ENCODE measurements at places on chromosomes 11 and 22.
A peak's percentile ranks its signal among the peaks of the same experiment; 100 is the strongest.

- DNase-seq, result peak; percentile 34
Measured at GRCh38 chr11:3855808-3856491, 486 bp downstream of the STIM1 start.

DNA sequence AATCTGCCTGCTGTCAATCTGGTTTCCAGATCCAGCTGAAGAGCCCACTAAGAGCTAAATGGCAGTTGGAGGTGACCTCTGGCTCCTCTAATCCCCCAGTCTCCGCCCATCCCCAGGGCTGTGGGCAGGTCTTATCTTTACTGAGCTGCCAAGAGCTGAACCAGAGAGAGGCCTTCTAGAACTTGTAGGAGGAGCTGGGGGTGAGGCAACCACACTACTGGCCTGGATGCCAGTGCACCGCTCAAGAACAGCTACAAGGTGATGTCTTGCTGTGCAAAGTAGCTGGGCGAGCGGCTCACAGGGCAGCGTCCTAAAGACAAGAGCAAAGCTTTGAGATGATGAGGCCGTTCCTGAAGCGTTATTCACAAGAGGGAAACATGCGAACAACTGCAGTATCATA is 374.6 kb downstream of the CTTN start:
- no peak for DNase-seq

DNA sequence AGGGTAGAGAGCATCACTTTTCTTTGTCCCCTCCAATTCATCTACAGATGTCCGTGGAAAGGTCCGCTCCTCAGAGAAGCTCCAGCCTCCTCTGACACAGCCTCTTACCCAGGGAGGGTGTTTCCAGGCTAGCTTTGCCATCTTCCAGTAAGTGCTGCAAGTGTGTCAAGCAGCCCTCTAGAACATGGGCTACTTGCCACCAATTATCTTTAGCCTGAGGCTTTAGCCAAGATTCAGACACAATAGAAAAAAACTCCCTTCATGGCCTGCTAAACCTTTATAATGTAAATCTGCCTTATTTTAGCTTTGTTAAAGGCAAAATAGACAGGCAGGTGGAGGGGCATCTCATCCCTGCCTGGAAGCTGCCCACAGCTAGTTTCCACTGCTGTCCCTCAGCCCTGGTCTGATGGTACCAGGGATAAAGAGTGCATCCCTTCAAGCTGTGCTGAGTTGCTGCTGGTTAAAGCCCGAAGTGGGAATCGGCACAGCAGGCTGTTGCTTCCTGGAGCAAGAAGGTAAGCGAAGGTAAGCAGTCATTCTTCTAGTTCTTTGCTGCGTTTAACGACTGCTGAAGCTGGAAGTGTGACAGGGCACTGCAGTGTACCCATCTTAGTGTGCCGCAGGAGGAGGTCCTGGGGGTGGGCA is 190.1 kb upstream of the E2F8 start:
- no peak for DNase-seq

- no peak for DNase-seq
Measured at GRCh38 chr11:18704045-18704645, 5.6 kb downstream of the TMEM86A start.

- DNase-seq, result no peak
Measured at GRCh38 chr22:42328130-42328783, 57.8 kb upstream of the TCF20 start.

- no peak for DNase-seq
Measured at GRCh38 chr22:30313527-30314363, 13.0 kb downstream of the TBC1D10A start.
